ENCODE measurements at places on chromosomes 5 and 9.

DNA sequence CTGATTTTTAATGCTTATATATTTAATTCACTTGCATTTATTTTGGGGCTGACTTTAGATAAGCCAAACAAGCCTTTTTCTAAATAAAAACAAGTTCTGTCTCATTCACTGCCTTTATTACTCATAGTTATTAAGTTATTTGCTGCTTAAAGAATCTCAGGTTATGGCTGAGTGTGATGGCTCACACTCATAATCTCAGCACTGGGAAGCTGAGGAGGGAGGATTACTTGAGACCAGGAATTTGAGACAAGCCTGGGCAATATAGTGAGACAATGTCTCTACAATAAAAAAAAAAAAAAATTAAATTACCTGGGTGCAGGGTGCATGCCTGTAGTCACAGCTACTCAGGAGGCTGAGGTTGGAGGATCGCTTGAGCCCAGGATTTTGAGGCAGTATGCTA is 85.0 kb upstream of the MAN2A1 start:
- no peak for DNase-seq

GRCh38 chr5:72228960-72229359 is 91.1 kb downstream of the MRPS27 start:
- no peak for DNase-seq

DNA sequence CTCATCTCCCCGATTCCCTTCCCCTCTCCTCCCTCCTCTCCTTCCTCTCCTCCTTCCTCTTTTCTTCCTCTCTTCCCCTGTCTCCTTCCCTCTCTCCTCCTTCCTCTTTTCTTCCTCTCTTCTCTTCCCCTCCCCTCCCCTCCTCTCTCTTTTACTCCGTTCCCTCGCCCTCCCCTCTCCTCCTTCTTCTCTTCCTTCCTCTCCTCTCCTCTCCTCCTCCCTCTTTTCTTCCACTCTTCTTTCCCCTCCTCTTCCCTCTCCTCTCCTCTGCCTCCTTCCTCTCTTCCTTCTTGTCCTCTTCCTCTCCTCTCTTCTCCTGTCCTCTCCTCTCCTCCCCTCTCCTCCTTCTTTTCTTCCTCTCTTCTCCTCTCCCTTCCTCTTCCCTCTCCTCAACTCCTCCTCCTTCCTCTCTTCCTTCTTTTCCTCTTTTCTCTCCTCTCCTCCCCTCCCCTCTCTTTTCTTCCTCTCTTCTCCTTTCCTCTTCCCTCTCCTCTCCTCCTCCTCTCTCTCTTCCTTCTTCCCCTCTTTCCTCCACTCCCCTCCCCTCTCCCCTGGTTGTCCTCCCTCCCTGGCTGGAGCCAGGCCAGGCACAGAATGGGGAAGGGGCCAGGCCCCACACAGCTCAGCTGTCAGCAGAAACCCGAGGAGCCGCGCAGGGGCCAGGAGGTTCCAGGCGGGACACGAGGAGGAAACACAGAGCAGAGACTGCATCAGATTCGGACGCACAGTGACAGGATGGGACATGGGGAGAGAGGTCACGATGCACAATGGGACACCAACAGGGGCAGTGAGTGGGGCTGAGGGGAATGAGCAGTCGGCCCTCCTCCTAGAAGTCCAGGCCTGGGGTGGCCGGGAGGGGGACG is 48.0 kb downstream of the CAMK2A start:
- no peak for DNase-seq

DNA sequence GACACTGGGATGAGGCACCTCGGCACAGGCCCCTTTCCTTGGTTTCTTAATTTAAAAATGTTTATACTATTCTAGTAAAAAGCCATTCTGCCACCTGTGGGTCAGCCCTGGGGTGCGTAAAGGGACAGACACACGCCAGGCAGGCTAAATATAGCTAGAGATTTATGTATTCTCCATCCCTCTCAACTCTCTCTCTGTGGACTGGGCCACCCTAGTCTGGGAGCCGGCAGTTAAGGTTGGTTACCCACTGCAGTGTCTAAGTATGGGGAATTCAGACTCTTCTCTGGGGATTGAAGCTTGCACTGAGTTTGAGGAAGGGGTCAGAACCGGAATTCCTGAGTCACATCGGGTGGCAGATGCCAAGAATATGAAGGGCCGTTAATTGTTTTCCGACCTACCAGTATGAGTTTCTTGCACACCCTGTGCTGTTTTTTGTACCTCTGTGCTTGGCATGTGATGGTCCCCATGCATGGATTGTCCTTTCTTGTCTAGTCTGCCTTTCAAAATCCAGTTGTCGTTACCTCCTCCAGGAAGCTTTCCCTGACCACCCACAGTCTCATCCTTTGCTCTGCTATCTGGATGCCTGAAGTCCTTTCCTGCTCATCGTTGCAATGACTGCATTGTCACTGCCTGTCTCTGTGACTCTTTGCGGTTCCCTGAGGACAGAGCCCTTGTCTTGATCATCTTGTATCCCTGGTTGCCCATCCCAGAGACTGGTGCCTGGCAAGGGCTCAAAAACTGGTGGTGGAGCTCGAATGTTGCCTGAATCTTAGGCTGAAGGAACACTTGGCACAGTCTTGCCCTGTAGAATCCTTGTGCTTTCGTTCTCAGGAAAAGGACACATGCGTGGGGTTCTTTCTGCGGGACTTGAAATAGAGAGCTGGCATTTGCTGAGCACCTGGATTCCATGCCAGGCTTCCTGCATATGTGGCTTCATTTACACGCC is 2.1 kb downstream of the NEURL1B start:
- DNase-seq, result no peak

DNA sequence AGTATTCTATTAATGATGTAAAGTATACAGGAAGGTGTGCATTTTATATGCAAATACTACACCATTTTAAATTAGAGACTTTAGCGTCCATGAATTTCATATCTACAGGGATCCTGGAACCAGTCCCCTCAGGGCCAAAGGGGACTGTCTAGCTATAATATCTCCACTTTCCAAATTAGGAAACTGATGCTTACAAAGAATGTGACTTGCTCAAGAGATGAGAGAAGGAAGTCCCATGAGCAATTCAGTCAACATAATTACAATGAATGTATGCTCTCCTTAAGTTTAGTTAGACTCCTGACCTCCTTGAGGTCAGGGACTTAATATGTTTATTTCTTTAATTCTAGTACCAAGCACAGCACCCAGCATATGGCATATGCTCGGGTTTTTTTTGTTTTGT is 23.7 kb downstream of the NIPBL start:
- DNase-seq, result no peak

- DNase-seq, result no peak
Measured at GRCh38 chr5:44646016-44646415, 162.7 kb upstream of the MRPS30 start.

DNA sequence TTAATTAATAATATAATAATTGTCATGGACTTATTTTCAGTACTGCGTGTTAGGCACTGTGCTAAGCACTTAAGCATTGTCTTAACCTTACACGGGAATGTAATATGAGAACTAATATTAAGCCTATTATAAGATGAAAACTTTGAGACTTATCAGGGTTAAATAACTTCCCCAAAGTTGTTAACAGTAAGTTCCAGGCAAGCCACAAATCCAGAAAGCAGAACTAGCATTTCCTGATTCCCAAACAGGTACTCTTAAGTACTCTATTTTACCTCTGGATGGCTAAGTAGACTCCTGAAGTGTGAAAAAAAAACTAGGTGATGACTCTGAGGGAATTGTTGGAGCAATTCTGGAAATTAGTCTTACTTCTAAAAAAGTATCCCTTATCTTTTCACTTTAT is 23.8 kb downstream of the GABRG2 start:
- no peak for DNase-seq

DNA sequence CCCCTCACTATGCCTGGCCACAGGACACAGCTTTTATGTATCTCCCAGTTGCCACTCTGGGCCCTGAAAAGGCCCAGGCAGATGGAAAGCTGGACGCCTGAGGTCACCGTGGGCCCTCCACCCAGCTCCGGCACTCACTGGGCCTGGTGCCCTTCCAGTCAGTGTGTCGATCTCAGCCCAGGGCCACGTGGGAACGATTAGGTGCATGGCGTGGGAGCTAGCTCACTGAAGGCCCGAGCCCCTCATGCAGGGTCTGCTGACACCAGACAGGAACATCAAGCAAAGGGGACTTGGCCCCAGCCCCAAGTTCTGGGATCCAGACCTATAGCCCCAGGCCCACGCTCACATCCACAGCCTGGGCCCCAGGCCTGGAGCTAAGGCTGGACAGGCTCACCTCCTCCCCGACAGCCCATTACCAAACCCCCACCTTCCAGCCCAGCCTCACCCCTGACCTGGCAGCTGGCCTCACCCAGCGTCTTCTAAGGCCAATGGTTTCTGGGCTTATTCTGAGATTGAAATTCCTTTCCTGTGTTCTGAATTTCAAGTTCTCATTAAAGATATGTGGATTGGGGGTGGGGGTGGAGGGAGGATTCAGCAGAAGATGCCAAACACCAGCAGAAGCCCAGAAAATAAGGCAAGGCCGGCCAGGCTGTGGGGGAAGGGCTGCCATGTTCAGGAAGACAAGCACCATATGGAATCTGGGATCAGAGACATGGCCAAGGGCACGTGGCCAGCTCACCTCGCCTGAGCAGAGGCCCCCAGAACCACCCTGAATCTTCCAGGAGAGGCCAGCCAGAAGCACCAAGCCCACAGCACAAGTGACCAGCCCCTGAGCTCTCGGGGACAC is 74.5 kb downstream of the ADAMTS2 start:
- no peak for DNase-seq

GRCh38 chr5:52842111-52842510 is 54.4 kb downstream of the ITGA1 start:
- no peak for DNase-seq

- DNase-seq, result no peak
Measured at GRCh38 chr5:5353681-5354080, 68.8 kb upstream of the ICE1 start.

DNA sequence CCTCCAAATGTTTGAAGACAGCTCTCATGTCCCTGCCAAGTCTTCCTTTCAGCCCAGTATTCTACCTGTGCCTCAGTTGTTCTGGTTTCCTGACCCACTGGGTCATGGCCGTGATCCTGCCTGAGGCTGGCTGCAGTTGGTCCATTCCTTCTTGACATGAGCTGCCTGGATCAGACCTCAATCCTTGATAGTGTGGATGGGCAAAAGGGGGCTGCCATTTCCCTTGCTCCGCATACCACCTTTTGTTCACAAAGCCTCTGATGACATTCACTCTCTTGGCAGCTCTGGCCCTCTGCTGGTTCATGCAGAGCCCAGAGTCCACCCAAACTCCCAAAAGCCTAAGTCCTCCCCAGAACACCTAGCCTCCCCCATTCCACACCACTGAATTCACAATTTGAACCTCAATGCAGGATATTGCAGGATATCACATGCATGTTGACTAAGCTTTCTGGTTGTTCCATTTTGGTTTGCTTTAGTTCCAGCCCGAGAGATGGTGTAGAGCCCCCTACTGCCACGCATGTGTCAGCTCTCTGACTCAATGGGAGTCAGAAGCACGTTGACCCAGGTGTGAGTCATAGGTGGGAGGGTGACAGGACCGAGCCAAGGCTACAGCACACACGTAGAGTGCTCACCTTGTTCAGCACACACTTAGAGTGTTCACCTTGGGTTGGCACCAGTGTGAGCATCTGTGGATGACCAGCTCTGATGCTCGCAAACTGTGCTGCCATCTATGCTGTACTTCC is 137.2 kb downstream of the MTX3 start:
- DNase-seq, result no peak

GRCh38 chr9:29873579-29873978 is 2300.3 kb upstream of the C9orf72 start:
- no peak for DNase-seq

DNA sequence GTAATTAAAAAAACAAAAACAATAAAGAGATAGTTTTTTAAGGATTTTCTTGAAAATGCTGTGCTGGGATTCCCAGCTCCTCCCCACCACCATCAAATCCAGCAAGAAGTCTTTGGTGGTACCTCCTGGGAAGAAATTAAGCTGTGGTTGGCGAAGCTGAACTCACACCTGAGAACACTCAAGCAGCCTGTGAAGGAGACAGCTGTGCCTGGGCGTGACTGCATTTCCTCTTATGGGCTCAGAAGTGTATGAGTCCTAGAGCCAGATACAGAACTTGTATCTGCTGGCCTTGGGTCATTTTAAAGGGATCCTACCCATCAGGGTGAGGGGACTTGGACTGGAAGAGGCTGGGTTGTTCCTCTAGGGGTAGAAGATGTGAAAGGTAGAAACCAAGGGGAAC is 561.2 kb upstream of the SGCD start:
- DNase-seq, result no peak

GRCh38 chr5:93476251-93476742 is 104.7 kb downstream of the NR2F1-AS1 start:
- DNase-seq, result no peak

DNA sequence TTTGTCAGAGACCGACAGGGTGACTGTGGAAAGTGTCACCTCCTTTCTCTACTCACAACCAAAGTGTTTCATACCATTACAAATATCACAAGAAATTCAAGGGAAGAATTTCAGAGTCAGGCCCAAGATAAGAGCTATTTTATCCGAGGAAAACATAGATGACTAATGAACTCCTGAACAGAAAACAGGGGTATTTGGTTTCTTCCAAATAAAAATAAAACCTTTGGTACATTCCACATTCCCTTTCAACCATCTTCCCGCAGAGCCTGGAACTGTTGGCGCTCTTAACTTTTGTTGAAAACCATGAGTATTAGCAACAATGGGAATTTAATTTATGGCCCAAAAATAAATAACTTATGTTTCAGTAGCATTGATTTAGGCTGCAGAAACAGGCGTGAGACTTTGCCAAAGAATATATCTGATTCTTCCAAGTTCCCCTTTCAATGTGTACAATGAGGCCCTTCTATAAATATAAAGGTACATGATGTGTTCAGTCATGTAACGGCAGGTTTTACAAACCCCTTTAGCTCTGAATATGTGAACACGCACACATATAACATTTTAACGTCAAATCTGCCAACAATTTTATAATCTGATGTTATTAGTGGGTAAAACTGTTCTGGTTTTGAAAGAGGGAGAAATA is 69.5 kb downstream of the RETREG1 start:
- no peak for DNase-seq

DNA sequence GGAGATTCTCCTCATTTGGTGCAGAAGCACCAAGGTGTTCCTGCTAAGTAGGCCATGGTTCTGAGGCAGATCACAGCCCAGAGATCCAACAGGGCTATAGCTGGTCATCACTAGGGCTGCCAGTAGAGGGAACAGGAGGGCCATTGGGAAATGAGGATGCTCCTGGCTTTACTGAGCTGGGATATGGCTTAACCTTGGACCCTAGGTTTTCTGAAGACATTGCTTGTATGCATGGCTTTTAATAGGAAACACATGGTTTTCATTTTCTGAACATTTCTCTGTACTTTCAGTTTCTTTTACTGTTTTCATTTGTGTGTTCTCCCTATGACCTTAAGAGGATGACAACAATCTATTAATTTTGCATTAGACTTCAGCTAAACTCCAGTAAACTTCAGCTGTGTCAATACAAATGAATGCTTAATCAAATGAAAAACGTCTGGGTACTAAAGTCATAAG is at the start of gene IFNW1:
IFNW1 (minus strand) TSS at position 406 of the 456 bp plus-strand sequence; CDS start at position 144, 262 bp downstream.
- DNase-seq, result no peak

- DNase-seq, result no peak
Measured at GRCh38 chr5:116872986-116873385, 298.4 kb upstream of the SEMA6A start.
